ENCODE measurements at places on chromosomes 13 and 19.

DNA sequence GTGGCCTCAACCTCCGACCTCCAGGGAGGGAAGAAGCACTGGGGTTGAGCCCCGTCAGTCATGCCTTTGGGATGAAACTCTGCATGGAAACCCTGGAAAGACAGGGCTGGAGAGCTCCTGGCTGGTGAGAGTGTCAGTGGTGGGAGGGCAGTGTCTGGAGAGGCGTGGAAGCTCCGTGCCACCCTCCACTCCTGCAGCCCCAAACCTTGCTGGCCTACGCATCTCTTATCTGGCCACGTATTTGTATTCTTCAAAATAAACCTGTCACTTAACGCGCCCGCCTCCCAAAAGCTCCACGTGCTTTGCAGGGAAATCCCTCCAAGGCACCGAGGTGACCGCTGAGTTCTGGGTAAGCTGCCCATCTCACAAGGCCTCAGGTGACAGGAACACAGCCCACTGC lies 84.3 kb downstream of the TEX29 start:
- no peak for DNase-seq

GRCh38 chr19:7597689-7598088 lies 2.0 kb downstream of the CAMSAP3 start:
- no peak for DNase-seq

DNA sequence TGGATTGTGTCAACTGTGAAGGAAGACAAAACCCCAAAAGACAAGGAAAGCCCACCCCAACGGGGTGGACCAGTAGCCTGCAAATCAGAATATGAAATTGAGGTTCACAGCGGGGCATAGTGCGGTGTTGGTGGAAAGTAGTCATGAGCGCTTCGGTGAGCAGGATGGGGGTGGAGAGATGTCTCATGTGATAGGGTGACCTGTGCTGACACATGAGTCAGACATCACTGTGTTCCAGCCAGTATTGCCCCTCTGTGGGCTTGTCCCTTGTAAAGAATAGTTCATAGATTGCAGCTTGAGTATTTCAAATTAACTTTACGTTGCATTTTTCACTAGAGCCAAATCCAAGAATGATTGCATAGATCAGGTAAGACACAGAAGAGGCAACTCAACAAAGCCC lies 7.3 kb downstream of the ZNF69 start:
- DNase-seq: no peak

GRCh38 chr13:93562676-93563075 lies 336.1 kb downstream of the GPC6 start:
- no peak for DNase-seq

GRCh38 chr19:3645726-3646125 lies 19.1 kb upstream of the CACTIN start:
- no peak for DNase-seq

DNA sequence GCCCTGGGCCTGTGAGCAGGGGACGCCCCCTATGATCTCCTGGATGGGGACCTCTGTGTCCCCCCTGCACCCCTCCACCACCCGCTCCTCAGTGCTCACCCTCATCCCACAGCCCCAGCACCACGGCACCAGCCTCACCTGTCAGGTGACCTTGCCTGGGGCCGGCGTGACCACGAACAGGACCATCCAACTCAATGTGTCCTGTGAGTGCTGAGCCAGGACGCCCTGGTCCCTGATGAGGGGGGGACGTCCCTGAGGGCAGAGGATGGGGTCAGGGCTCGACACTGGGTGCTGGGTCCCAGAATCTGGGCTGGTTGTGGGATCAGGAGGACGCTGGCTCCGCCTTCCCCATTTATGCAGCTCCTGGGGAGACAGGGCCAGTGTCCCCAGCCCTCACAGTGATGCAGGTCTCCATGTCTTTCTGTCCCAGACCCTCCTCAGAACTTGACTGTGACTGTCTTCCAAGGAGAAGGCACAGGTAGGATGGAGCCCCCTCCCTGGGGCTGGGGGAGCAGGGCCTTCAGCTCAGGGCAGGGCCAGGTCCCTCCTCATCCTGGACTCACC lies 2.5 kb downstream of the SIGLEC7 start:
- DNase-seq: no peak

- no peak for DNase-seq
Observed at GRCh38 chr13:31556376-31556775, 182.9 kb upstream of the RXFP2 start.

DNA sequence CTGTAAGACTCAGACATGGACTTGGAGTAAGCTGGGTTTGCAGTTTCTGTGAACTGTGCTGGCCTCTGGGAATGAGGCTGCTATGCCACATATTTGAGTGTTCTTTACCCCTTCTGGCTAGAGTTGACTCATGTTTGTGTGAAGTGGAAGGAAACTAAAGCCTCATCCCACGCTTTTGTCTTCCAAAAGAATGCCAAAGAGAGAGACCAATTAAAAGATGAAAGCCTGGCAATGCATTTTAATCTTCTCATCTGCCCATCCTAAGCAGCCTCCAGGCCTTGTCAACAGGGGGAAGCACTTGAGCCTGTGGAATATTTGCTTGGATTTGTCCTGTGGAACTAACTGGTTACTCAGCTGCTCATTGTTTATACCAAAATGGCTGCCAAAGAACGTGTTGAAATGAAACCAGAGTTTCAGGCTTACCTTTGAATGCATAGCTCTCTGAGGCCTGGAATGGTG lies 49.1 kb downstream of the LMO7 start:
- no peak for DNase-seq

- no peak for DNase-seq
Observed at GRCh38 chr13:50026788-50027473, 11.7 kb downstream of the KCNRG start.

GRCh38 chr13:105915146-105915850 lies 620.2 kb downstream of the EFNB2 start:
- DNase-seq: no peak

GRCh38 chr19:28899703-28900102 lies 313.2 kb downstream of the UQCRFS1 start:
- no peak for DNase-seq

DNA sequence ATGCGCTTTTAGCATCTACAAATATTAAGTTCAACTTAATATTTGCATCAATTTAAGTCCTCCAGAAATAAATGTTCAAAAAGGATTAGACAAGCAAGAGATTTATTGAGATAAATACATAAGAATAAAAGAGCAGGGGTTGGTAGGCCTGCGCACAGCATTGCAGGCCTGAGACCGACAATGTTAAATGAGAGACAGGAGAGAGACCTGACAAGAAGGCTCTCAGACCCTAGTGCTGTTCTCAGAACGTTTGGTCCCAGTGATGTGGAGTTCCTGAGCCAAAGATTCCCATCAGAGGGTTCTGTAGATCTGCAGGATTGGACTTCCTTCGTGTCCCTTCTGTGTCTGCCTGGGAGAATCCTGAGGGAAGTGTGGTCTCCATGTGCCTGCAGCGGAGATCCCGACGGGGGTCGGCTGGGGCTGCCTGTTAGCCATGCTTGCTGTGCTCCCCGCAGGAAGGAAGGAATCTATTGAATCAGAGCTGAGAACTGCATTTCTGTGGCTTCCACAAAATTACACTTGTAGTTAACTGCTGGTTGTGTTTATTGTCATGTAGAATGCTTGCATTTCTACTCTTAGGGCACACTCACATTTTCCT lies 369.9 kb upstream of the SLC10A2 start:
- DNase-seq: no peak

- no peak for DNase-seq
Observed at GRCh38 chr13:49550942-49551644, 34.3 kb downstream of the RCBTB1 start.

DNA sequence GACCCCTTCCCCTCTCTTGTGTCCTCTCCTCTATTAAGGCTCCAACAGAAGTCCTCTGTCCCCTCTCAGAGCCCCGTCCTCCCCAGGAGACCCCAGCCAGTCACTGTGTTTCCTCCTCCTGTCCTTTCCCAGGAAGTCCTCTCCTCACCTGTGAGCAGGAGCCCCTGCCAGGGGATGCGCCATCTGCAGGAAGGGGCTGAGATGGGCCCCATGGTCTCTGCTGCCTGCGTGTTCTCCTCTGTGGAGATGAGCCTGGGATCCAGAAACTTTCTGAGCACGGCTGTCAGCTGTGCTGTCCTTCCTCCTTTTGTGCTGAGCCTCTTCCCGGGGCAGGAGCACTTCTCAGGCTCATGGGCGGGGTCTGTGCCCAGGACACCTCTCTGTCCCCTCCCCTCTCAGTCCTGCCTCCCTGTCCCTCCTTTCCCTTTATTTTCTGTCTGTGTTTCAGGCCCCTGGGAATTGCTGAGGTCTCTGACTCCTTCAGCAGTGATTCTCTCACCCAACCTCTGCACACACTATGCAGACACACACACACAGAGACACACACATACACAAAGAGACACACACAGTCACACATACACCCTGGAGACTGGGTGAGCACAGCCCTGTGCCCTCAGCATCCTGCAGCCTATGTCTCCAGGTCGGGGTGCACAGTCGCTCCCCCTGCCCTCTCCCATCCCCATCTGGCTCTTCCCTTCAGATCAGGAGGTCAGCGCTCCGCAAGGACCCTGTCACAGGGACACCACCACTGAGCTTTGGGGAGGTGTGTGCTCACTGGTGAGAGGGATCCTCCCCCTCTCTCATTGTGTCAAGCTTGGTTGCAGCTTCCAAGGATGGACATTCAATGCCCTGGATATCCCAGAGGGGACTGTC lies at the start of gene CEACAM8:
Gene CEACAM8 (minus strand): TSS at position 308 of the 873 bp plus-strand sequence. CDS start 96 bp downstream, at position 212.
- no peak for DNase-seq

- no peak for DNase-seq
Observed at GRCh38 chr19:7069904-7070226, 362 bp downstream of the ZNF557 start.

DNA sequence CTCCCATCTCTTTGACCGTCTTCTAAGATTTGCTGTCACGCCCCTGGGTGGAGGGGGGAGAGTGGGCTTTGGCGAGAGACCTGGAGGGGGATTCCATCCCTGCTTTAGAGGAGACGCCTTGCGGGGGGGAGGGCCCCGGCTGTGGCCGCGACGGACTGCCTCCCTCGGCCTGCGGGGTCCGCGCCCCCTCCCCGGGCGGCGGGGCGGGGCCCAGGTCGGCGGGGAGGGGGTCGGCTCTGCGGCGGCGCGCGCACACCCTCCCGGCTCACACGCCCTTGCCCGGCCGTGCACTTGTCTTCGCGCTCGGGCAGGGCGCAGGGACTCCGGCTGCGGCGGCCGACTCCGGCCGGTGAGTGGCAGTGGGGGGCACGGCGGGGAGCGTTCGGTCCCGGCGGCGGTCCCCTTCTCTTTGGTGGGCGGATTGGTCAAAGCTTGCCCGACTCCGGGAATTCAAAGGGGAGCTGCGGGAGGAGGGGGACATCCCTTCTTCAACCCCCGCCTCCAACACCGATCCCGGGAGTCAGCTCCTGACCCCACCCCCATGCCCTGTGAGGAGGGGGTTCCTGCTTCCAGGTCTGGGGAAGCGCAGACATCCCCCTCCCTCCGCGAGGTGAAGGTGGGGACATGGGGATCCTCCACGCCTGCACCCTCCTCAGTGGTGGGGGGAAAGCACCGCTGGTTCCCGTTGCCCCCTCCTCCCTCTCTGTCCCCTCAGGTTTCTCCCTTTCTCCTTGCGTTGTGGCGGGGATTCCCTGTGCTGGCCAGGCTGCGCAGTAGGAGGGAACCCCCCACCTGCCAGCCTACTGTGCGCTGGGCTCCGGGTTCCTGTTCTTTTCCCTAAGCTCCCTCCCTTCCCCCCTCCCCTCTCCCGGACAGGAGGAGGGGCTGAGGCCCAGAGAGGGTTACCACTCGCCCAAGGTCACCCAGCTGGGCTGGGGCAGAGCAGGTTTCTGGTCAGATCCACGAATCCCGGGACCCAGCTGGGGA lies 14.6 kb upstream of the KCNN1 start:
- no peak for DNase-seq
